ENCODE measurements at places on chromosomes 13 and 19. TPM values are rescaled to one million over a fixed set of nuclear protein-coding genes. Genes with fewer than 3 reads are reported as not detected.

DNA sequence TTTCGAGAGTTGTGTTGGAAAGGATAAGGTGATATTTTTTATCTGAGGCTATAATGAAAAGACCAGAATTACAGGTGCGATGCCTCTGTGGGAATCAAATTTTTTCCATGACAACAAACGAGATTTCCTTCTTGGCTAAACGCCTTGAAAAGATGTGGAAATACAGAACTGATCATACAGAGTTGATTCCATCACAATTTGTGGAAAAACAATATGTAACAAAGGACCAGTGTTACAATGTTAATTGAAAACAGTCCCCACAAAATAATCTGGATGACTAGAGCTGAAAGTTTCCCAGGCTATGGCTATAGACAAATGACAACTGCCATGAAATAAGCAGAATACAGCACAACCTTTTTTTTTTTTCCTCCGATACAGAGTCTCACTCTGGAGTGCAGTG, 628.9 kb downstream of the DIAPH3 start:
- DNase-seq = no peak

DNA sequence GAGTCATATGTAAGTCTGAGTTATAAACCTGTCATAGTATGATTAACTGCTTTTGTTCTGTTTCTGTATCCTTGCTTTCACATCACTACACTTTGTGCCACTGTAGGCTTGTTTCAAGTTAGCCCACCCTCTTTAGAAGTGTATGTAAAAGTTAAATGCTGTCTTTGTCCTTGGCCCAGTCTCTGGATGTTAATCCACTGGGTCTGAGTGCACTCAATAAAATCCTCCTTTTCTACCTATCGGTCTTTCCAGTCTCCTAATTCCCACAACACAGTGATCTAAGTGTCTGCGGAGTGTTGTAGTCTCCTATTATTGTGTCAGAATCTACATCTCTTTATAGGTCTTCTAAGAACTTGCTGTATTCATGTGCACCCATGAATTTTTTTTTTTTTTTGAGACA, 14.1 kb downstream of the ZNF429 start:
- DNase-seq = no peak

DNA sequence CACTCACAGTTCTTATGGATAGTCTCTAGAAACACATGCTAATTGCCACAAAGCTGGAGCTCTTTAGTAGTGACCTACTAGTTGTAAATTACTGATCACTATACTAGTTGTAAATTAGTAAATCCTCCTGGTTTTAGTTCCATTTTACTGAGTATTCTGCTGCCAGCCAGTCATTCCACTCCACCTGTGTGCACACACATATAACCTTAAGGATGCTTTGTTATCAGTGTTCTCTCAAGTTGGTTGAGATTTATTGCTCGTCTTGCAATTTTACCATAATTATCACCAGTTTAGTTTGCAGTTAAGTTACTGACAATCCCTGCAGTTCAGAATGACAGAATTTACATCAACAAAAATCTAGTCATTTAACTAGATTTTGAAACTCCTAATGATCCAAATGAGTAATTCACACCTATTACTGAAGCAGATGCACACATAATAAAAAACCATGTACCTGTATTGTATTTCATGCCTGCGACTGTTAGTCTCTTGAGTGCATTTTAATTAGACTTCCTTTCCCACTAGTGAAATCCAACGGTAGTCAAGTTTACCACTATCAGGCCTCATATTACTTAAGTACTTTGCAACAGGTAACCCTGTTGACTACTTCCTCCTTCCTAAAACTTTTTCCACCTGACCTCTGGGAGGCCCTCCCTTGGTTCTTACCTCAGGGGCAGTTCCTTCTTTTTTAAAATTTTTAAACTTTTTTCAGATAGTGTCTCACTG, 7.6 kb downstream of the TPT1 start:
- no peak for DNase-seq

DNA sequence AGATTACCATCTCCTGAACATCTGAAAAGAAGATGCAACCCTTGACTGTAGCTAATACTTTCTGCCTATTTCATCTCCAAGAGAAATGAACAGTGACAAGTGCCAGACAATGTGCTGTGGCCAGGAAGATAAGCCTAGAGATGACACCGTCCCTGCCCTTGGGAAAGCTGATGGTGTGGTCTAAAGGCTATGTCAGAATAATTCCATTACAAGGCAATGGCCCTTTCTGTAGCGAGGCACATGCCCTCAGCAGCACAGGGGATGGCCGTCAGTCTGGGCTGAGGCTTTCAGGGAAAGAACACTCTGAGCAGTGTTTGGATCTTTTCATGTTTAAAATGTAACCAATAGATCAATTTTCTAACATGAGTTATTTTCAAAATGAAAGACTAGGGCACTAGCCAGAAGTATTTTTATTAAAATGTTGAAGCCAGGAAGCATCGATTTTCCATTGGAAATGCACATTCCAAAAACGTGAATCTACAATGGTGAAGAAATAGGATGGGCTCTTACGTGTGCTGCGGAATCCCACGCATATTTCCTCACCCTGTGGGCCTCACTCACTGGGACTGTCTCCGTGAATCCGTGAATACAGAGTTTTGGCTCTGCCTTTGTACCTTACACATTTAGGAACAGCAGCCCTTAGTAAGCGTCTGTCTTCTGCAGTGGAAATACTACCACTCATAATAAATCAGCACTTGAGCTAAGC, 22.0 kb downstream of the COL4A1 start:
- no peak for DNase-seq

DNA sequence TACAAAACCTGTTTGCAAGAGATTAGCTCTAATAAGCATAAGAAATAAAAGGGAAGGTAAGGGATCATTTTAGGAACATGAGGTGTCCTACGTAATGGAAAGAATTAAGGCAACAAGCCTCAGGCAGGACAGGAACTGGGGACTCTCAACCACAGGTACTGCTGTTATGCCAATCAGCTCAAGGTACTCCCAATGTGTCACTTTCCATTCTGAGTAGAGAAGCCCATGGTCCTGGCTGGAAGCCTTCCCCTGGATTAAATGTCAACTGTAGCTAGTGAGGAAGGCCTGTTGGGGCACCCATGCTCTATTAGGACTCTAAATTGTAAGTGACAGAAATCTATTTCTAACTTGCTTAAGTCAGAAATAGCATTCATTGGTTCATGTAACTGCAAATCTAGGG, 134.6 kb downstream of the DPF1 start:
- DNase-seq = no peak

DNA sequence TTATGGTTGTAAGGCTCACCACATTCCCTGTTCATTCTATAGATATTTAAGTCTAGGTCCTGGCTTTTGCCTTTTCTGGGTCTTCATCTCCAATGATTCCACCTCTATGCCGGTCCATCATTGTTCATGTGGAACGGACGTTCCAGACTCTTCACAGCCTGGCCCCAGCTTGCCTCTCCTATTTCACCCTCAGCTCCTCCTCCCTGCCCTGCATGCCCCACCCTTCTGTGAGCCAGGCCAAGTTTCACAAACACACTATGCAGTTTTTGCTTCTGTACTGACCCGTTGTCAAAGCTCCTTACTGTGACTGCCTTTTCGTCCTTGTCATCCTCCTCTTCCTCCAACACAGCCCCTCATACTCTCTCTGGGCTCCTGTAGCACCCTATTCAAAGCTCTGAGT, 31.3 kb downstream of the TEX26 start:
- no peak for DNase-seq

DNA sequence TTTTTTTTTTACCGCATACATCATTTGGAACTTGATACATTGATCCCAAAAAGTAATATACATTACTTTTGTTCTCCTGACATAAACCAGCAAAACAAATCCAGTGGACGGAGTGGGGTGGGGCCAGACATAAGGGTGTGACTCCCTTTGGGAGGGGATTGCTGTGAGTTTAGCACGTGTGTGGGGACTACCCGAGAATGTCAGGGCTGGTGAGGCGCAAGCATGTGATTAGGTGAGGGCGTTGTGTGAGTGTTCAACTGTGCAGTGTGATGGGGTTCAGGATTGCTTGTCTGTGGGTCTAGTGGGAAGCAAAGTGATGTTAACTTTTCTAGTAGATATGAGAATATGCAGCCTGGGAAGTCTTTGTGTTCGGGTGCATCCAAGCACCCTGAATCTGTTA, 468.0 kb downstream of the TSHZ3 start:
- no peak for DNase-seq

DNA sequence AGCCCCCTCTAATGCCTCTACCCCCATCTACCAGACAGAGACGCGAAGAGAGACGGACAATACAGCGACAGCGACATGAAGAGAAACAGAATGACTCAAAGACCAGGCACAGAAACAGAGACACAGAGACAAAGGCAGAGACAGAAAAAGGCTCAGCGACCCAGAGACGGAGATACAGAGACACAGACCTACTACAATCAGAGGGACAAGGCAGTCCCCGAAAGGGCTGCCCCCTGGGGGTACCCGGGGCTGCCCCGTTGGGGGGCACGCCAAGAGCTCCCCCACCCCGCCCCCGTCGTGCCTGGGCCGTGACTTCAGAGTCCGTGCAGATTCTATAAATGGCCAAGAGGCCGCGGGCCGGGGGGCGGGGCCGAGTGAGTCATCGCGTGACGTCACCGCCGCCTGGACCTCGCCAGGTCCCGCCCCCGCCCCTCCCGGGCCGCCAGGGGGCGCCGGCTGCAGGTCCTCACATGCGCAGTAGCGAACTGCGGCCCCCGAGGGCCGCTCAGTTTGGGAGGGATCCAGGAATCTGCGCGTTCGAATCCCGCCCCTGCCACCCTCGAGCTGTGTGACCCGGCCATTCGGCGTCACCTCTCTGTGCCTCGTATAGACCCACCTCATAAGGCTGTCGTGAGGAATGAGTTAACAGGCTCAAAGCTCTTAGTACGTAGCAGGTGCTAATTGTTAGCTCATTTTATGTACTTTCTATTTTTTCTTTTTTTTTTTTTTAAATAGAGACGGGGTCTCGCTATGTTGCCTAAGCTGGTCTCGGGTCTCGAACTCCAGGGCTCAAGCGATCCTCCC, 2.7 kb upstream of the CNN1 start:
- DNase-seq = peak; percentile 94

GRCh38 chr13:113105032-113105920, at the start of gene F7:
Gene F7 (plus strand): TSS chr13:113105791. CDS start chr13:113105842, 51 bp downstream.
- peak; percentile 27 for DNase-seq

- DNase-seq = no peak
Measured at GRCh38 chr13:90232291-90232690, 1115.2 kb upstream of the MIR17HG start.

- no peak for DNase-seq
Measured at GRCh38 chr13:84912720-84913119, 886.5 kb downstream of the SLITRK6 start.

- DNase-seq = no peak
Measured at GRCh38 chr19:29967623-29968022, 25.6 kb downstream of the URI1 start.

DNA sequence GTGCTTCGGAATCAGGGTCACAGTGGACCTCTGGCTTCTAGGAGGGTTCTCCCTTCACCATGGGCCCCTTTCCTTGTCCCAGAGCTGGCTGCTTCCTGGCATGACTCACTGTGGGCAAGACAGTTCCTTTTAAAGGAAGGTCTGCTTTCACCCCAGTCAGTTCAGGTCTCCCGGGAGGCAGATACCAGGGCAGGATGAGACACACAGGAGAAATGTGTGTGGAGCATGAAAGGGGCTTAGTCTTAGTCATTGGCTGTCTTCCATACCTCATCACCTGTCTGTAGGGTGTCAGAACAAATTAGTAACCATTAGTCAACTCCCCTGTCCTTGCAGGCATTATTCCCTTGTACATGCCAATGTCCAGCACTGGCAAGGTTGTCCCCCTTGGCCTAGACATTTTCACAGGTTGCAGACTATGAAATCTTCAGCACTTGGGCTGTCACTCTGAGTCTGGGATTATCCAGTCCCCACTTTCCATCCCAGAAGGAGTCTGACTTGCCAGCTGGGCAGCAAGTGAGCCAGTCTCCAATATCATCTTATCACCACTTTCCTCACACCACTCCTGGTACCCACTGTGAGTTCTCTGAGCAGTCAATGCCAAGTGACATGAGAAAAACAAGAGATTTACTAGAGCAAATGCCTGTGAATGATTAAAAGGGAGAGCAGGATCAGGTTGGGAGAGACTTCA, 76.8 kb upstream of the MEDAG start:
- no peak for DNase-seq

GRCh38 chr19:4774136-4774535, 17.4 kb upstream of the FEM1A start:
- DNase-seq = no peak

DNA sequence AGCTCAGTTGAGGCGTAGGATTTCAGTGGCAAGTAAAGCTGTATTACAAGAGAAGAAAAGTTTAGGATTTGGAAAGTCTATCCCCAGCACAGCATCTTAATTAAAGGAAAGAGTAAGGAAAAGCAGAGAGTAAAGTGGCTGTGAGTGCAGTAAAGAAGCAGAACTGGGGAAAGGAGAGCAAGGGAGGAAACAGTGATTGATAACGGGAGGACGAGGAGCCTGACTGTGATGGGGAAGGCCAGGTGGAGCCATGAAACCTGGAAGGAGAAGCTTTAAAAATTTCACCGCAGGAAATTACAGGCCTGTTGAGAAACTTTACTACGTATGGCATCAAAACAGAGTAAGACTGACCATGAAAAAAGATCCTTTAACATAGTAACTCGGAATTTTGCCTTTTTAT, 175.6 kb downstream of the SHISA2 start:
- no peak for DNase-seq

GRCh38 chr13:22107549-22107948, 436.7 kb downstream of the FGF9 start:
- no peak for DNase-seq

DNA sequence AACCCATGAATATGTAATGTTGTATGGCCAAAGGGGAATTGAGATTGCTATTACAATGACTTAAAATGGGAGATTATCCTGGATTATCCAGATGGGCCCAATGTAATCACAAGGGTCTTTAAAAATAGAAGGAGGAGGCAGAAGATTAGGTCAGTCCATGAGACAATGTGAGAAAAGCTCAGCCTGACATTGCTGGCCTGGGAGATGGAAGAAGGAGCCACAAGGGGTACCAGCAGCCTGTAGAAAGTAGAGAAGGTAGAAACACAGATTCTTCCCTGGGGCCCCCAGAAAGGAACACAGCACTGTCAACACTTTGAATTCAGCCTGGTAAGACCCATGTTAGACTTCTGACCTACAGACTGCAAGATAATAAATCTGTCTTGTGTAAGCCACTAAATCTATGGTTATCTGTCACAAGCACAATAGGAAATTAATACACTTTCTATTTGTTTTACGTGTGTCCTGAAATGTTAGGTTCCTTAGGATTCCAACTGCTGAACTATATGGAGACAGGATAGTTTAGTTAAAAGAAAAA, 132.9 kb upstream of the SERP2 start:
- DNase-seq = no peak

GRCh38 chr13:100707818-100708740, 33.5 kb upstream of the TMTC4 start:
- DNase-seq = no peak

Gene SMAD9
- total RNA-seq = 1.9 TPM

Gene APOE
- total RNA-seq = 9.9 TPM

Gene CBARP
- total RNA-seq = 1.2 TPM

Gene ATP1A3
- 342 TPM for total RNA-seq
